ENCODE measurements at places on chromosomes 6 and 20. TPM values are rescaled to one million over a fixed set of nuclear protein-coding genes. Genes with fewer than 3 reads are reported as not detected.

The BCAS1 gene
- total RNA-seq: not detected

The DEF6 gene
- total RNA-seq: 90.6 TPM

The OR2J3 gene
- total RNA-seq: not detected

The PLEKHG1 gene
- total RNA-seq: 11.1 TPM

The CAP2 gene
- total RNA-seq: not detected

The SLC13A3 gene
- total RNA-seq: not detected

The HTR1E gene
- not detected for total RNA-seq

The TPX2 gene
- 175 TPM for total RNA-seq

The MYO6 gene
- total RNA-seq: 2.0 TPM

The CNR1 gene
- total RNA-seq: not detected

The DLL1 gene
- total RNA-seq: 3.5 TPM

- peak; percentile 83 for DNase-seq
- H3K27me3 ChIP-seq: peaks cover 12% of the 10 kb centered on the region
- H3K4me1 ChIP-seq: peaks cover 34% of the 10 kb centered on the region
- no peak overlapping the region for H3K4me3 ChIP-seq
Measured at GRCh38 chr6:45922728-45923351, 92.8 kb downstream of the CLIC5 start.

- H3K27me3 ChIP-seq: peaks cover 2% of the 10 kb centered on the region
- no peak overlapping the region for H3K27ac ChIP-seq
- no peak overlapping the region for H3K4me3 ChIP-seq
- DNase-seq: no peak
- no peaks in the 10 kb centered on the region for H3K36me3 ChIP-seq
Measured at GRCh38 chr6:129875610-129876520, 14.8 kb upstream of the TMEM244 start.

DNA sequence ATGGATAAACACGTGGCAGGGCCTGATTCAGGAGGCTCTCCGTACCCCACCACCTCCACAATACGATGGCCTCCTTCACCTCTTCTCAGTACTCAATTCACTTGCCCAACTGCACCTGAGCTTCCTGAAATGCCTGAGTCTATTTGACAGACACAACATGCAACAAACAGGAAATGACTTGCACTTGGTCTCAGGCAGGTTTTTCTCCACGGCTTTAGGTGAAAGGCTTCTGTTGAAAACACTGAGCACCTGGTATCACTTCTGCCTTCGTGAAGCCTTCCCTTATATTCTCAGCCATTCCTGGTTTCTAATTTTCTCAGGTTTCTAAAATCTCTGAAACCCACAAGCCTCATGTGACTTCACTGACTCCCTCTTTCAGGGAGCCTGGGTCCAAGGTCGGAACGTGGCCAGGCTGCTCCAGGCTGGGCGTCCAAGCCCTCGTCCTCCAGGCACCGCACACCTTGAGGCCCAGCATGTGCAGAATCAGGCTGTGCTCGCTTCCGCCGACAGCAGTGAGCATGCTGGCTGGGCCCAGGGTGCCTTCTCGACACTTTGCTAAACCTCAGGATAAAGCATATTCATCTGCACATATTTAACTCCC is 34.7 kb downstream of the TAF4 start:
- peak overlapping the region; percentile 36 for H3K4me3 ChIP-seq
- peak overlapping the region; percentile 88 for H3K27ac ChIP-seq
- DNase-seq: peak; percentile 67
- H3K36me3 ChIP-seq: peaks cover 4% of the 10 kb centered on the region
- no peaks in the 10 kb centered on the region for H3K27me3 ChIP-seq

DNA sequence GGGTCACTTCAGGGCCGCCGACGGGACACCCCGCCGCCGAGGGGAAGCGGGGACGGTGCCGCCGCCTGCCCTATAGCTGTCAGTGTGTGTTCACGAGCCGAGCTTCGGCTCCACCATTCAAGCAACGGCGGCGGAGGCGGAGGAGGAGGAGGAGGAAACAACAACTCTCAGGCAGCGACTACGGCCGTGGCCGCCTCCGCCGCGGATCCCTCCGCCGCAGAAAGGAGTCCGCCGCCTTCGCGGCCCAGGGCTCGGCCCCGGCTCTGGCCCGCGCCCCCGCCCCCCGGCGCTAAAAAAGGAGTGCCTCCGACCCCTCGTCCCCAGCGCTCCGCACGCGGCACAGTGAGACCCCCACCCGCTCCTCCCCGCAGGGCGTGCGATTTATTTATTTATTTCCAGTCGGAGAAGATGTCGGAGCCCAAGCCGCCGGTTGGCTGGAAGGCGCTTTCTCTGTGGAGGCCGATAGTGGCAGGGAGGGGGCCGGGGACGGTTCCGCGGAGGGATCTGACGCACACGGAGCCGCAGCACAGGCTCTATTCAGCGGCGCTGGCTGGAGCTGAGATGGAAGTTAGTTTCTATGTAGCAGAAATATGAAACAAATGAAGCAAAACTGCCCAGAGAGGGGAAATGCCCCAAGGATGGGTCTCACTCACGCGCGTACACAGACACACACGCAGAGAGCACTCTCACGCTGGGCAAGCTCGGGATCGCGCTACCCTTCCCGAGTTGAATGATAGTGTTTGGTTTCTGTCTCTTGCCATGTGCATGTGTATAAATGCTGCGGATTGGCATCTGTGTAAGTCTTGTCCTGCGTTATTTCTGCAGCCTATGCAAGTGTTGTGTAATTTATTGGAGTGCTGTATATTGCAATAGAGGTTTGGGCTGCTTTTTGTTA is at the start of gene PHIP:
PHIP (minus strand) TSS at position 180 of the 895 bp plus-strand sequence. CDS start 186 bp downstream, outside the sequence.
- peak within 1 kb of the TSS; percentile 96 for H3K27ac ChIP-seq
- H3K4me3 ChIP-seq: peak within 1 kb of the TSS; percentile 92
- H3K27me3 ChIP-seq: peaks cover 10% of the 10 kb centered on the region
- peaks cover 32% of the 10 kb centered on the region for H3K4me1 ChIP-seq
- peak; percentile 93 for DNase-seq
- H3K36me3 ChIP-seq: peaks cover 3% of the 10 kb centered on the region

- no peak overlapping the region for H3K27ac ChIP-seq
- peaks cover 9% of the 10 kb centered on the region for H3K4me1 ChIP-seq
- peaks cover 3% of the 10 kb centered on the region for H3K36me3 ChIP-seq
- no peak for DNase-seq
- no peaks in the 10 kb centered on the region for H3K27me3 ChIP-seq
Measured at GRCh38 chr20:10483691-10484090, 48.6 kb downstream of the SLX4IP start.

- no peak overlapping the region for H3K27ac ChIP-seq
- H3K4me3 ChIP-seq: no peak overlapping the region
- H3K27me3 ChIP-seq: no peaks in the 10 kb centered on the region
- peaks cover 6% of the 10 kb centered on the region for H3K36me3 ChIP-seq
Measured at GRCh38 chr6:38427492-38428210, 212.1 kb downstream of the BTBD9 start.

GRCh38 chr6:34115403-34115795 is 30.5 kb downstream of the GRM4 start:
- H3K27ac ChIP-seq: no peak overlapping the region
- H3K4me1 ChIP-seq: no peaks in the 10 kb centered on the region
- no peak overlapping the region for H3K4me3 ChIP-seq

DNA sequence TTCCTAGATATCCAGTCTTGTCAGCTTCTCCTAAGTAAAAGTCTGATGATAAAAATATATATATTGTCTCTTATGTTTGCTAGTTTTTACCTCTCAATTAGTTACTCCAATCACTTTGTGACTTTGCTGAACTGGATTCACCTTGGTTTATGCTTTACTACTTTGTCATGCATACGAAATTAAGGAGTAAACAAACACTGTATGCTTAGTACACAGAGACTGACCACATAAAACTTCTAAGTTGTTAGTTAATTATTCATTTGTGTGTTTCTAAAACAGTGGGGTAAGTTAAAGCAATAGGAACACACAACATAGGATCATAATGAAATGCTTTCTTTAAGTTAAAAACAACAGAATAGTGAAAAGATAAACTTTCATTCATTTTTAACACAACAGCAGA is 877.3 kb upstream of the MAP3K7 start:
- DNase-seq: no peak
- H3K36me3 ChIP-seq: no peaks in the 10 kb centered on the region
- no peak overlapping the region for H3K27ac ChIP-seq
- no peaks in the 10 kb centered on the region for H3K27me3 ChIP-seq

- H3K4me3 ChIP-seq: no peak overlapping the region
- H3K27me3 ChIP-seq: no peaks in the 10 kb centered on the region
- H3K36me3 ChIP-seq: no peaks in the 10 kb centered on the region
- H3K4me1 ChIP-seq: peaks cover 19% of the 10 kb centered on the region
- DNase-seq: no peak
Measured at GRCh38 chr6:169858935-169859351, 107.5 kb downstream of the ERMARD start.

DNA sequence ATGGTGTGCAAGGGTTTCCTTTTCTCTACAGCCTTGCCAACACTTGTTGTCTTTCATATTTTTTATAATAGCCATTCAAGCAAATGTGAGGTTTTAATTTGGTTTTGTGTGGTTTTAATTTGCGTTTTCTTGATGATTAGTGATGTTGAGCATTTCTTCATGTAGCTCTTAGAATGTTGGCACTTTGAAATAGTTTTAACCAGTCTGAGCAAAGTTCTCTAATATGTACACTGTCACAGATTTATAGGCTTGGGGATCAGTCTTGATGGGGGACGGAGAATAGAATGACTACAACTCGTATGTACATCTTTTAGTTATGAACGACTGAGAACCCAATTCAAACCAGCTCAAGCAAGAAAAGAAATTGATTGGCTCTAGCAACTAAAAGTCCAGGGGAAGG is 1003.1 kb downstream of the KIF16B start:
- no peak overlapping the region for H3K4me3 ChIP-seq
- no peaks in the 10 kb centered on the region for H3K4me1 ChIP-seq
- H3K27me3 ChIP-seq: no peaks in the 10 kb centered on the region
- no peaks in the 10 kb centered on the region for H3K36me3 ChIP-seq
- no peak for DNase-seq
- no peak overlapping the region for H3K27ac ChIP-seq

- no peaks in the 10 kb centered on the region for H3K36me3 ChIP-seq
- no peaks in the 10 kb centered on the region for H3K4me1 ChIP-seq
- no peak overlapping the region for H3K4me3 ChIP-seq
- DNase-seq: no peak
- no peak overlapping the region for H3K27ac ChIP-seq
Measured at GRCh38 chr6:105178110-105178509, 1.7 kb downstream of the POPDC3 start.

GRCh38 chr6:20997143-20997769 is 463.0 kb downstream of the CDKAL1 start:
- DNase-seq: no peak
- H3K4me3 ChIP-seq: no peak overlapping the region
- H3K36me3 ChIP-seq: peaks cover 35% of the 10 kb centered on the region
- H3K4me1 ChIP-seq: no peaks in the 10 kb centered on the region
- no peak overlapping the region for H3K27ac ChIP-seq

DNA sequence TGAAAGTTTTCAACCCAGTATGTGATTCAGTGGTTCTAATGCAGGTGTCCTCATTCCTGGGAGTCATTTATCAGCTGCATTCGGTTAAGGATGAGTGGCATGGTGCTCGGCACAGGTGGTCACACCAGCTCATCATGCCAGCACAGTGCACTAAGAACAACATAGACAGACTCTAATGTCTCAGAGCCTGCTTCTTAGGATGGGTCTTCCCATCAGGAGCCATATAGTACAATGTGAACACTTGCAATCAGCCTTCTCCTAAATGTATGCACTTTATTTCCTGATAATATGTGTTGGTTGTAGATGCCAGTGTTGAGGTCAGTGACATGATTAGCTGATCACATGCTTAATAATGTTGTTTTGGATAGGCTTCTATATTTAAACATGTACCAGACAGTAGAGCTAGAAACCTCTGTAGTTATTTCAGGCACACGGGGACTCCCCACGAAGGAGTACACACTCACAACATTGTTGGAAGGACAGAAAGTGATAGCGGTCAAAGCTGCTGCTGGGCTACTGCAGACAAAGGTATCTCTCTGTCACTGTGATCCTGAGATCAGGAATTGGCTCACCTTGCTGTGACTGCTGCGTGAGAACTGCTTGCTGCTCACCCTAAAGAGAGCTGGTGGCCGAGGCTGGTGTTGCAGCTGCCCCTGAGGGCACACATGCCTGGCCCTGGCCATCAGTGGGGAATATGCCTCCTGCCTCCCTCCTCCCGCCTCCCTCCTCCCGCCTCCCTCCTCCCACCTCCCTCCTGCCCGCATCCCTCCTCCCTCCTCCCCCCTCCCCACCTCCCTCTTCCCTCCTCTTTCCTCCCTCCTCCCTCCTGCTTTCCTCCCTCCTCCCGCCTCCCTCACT is 195.4 kb downstream of the SMOC2 start:
- H3K36me3 ChIP-seq: no peaks in the 10 kb centered on the region
- no peak overlapping the region for H3K27ac ChIP-seq
- peaks cover 34% of the 10 kb centered on the region for H3K27me3 ChIP-seq
- H3K4me3 ChIP-seq: no peak overlapping the region

GRCh38 chr6:9646342-9647070 is 768.4 kb downstream of the TFAP2A start:
- no peaks in the 10 kb centered on the region for H3K27me3 ChIP-seq
- H3K27ac ChIP-seq: no peak overlapping the region
- no peaks in the 10 kb centered on the region for H3K4me1 ChIP-seq
- no peak for DNase-seq

- H3K4me1 ChIP-seq: peaks cover 21% of the 10 kb centered on the region
- H3K36me3 ChIP-seq: peaks cover 27% of the 10 kb centered on the region
- no peak for DNase-seq
- H3K27ac ChIP-seq: no peak overlapping the region
- H3K27me3 ChIP-seq: no peaks in the 10 kb centered on the region
Measured at GRCh38 chr20:38766071-38766470, 17.8 kb downstream of the ACTR5 start.

DNA sequence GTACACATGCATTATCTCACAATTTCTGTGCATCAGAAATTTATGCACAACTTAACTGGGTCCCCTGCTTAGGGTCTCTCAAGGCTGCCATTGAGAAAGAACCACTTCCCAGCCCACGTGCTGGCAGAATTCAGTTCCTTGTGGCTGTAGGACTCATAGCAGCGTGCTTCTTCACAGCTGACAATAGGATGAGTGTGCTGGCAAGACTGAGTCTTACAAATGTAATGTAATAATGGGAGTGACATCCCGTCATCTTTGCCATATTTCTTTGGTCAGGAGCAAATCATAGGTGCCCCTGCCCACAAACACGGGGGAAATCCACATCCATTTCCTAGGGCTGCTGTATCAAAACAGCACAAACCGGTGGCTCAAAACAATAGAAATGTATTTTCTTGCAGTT is 77.4 kb downstream of the FIG4 start:
- no peak overlapping the region for H3K27ac ChIP-seq
- no peak overlapping the region for H3K4me3 ChIP-seq
- H3K4me1 ChIP-seq: peaks cover 6% of the 10 kb centered on the region
- no peak for DNase-seq

DNA sequence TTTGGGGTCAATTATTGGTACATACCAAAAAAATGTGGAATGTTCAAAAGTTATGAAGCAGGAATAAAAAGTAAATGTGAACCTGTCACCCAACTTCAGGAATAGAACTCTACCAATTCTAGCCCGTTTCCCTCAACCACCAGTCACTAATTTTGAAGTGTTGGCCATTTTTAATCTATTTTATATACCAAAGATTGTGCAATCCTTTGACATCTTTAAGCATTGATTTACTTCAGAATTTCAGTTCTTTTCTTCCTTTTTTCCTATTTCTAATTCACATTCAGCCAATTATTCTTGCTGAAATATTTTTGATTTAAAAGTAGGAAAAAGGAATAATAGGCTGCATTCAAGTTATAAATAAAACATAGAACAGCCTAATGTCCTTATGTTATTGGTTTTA is 46.9 kb upstream of the SMIM28 start:
- DNase-seq: no peak
- H3K4me3 ChIP-seq: no peak overlapping the region

- H3K36me3 ChIP-seq: peaks cover 35% of the 10 kb centered on the region
- H3K27me3 ChIP-seq: no peaks in the 10 kb centered on the region
- DNase-seq: no peak
- no peaks in the 10 kb centered on the region for H3K4me1 ChIP-seq
- H3K27ac ChIP-seq: no peak overlapping the region
- H3K4me3 ChIP-seq: no peak overlapping the region
Measured at GRCh38 chr6:20479526-20479925, 54.7 kb upstream of the CDKAL1 start.

All from activated naive CD4-positive, alpha-beta T cell treated with anti-CD3 and anti-CD28 coated beads for 36 hours (primary cell).